ENCODE measurements at places on chromosomes 3 and 15.
A peak's percentile ranks its signal among the peaks of the same experiment; 100 is the strongest.

DNA sequence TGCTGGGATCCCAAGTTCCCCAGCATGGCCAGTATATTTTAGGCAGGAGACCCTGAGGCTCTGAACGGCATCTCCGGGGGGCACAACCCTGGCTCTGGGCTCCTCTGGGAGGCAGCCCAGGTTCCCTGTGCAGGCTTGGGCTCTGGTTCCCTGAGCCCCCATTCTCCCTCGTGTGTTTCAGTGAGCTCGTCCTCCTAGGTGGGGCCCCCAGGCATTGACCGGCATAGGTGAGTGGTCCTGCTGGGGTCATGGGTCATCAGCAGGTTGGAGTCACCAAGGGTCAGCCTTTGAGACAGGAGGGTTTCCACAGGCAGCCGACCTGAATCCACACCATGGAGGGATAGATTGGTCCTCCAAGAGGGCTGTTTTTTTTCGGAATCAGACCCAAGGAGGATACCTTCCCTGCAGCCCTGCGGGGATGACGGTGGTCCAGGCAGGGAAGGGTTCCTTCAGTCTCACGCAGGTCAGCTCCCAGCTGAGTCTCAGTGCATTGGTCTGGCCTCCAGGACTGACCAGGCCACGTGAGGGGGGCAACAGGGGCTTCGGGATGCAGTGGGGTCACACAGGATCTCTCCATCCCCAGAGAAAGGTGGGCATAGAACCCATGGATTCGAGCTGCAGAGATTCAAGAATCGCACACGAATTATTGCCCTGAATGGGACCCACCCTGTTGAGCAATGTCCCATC, 226.0 kb downstream of the SNRPN start:
- no peak for DNase-seq

GRCh38 chr3:192825657-192826200, 91.9 kb downstream of the MB21D2 start:
- peak; percentile 78 for DNase-seq

- DNase-seq: no peak
Measured at GRCh38 chr15:62104401-62104800, 37.6 kb downstream of the C2CD4A start.

DNA sequence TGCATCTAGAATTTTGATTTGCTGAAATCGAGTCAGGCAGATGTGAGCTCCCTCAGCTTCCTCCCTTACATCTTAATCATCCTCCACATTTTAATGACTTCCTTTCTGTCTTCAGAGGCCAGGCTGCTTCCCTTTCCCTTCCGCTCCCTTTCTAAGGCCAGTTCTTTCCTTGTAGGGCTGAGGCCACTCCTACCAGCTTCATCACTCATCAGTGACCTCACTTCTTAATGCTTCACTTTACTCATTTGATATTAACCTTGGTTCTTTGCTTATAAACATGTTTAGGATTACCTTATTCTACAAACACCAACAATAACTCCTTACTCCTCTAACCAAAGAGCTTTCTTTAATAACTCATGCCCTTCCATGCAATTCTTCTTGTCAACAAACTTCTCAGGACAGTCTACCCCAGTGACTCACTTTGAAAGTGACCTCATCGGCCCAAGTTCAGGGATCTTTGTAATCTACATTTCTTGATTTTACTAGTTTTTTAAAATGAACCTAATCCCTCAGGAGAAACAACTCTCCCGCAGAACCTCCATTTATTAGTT, 23.9 kb downstream of the ILDR1 start:
- no peak for DNase-seq

DNA sequence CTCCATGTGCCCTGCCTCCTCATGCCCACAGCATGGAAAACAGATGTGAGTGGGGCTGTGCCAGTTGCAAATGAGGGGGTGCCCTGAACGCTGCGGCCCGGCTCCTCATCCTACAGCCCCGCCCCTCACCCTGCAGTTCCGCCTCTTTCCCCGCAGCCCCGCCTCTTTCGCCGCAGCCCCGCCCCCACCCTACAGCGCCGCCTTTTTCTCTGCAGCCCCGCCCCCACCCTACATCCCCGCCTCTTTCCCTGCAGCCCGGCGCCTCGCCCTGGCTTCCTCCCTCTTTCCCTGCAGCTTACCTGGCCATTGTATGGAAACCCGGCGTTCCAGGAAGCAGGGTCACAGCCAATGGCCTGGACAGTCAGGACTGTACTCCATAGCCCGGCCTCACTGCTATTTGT, 284.9 kb downstream of the TLE3 start:
- DNase-seq: no peak

DNA sequence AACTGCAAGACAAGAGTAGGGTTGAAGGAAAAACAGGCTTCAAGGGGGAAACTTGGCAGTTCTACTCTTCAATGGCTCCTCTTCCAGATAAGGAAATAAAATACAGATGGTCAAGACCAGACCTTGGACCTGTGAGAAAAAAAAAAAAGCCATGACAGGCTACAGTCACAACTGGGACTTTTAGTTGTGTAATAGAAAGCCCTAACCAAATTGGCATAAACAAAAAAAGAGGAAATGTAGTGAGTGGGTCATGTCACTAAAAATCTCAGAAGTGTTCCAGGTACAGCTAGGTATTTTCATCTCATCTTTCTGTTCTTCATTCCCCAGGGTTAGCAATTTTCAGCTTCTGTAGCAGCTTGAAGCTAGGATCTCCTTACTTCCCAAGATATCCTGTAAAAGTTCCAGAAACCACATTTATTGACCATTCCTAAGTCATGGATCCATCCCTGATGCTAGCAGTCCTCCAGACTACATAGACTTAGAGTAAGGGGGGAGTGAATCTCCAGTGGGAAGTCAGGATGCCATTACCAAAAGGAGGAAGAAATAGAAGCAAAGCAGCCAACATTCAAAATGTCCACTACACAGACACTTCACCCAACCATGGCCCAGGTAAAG, 61.0 kb upstream of the CSTA start:
- DNase-seq: no peak

DNA sequence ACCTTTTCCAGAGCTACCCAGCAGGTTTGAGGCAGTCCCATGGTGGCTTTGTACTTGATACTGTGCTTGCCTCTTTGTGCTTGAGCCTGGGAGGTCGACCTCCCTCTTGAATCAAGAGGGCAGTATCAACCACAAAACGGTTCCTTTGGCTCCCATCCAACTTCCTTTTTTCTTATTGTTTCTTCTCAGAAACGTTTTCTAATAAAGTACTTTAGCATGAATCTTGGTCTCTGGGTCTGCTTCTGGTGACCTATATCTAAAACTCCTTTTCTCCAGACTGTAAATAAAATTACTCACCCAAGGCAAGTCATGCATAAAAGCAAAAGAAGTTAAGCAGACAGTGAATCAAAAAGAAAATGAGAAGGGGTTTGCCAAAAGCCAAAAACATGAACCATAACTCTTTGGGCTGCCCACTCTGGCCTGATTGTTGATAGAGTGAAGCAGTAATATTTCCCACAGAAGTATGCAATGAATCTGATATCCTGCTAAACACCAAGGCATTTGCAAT, 112.2 kb upstream of the SLC4A7 start:
- DNase-seq: no peak

GRCh38 chr3:170502297-170502696, 83.6 kb downstream of the SLC7A14 start:
- DNase-seq: no peak

DNA sequence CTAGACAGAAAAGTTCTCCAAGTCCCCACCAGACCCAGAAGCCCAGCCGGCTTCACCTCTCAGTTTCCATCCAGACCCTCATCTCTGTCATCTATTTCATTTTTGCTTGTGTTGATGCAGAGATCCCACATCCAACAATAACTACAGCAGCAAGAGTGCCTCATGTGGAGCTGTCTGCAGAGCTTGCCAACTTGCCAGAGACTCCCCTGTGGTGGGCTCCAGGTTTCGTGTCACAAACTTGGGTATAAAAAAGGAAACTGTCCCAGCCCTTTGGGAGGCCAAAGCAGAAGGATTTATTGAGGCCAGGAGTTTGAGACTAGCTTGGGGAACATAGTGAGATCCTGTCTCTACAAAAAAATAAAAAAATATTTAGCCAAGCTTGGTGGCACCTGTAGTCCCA, 182.4 kb upstream of the ATP10A start:
- DNase-seq: no peak

DNA sequence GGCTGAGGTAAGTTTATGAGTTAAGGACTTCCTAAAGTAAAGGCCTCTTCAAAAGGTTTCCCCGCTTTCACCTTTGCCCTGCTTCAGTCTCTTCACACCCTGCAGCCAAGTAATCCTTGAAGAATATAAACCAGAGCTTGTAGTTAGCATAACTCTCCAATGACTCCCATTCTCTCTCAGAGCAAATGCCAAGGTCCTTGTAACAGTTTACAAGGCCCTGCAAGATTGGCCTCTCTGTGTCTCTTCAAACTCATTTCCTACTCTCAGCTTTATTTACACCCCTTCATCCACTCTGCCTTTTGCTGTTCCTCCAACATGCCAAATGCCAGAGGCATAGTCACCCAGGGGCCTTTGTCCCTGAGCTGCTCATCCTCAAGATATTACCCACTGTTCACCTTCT, 60.5 kb upstream of the MME start:
- DNase-seq: no peak
